ENCODE measurements at places on chromosomes 16 and 17.

DNA sequence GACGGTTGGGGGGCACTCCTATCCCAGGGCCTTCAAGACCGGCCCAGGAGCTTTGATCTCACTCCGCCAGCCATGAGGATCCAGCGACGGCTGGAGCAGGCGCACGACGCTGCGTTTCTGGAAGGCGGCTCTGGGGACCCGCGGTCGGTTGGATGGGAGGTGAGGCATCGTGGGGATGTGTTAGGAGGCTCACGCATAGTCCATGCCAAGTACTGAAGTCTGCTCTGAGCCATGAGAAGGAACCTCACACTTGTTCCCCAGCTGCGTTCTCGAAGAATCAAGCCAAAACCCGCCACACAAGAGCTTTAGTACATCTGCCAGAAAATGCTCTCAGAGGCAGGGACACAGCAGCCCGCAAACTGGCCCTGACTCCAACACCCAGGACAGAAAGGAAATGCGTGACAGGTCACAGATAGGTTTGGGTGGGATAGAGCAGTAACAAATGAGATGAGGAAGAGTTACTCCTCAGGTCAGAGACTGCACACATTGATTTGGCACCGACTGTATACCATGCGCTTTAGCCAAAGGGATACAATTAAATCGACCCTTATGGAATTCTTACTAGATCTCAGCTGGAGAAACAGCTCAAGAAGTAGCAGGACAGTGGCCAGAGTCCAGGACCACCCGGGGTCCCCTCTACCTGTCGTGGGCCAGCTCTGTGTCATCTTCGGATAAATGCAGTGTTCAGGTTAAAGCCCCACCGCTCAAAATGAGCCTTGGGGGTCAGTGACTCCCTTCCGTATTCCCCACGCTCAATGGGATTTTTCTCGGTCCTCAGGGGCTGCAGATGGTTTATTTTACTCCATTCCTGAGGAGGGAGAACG lies 6.7 kb upstream of the GSG1L start:
- H3K4me1 ChIP-seq = no peaks in the 10 kb centered on the region
- no peaks in the 10 kb centered on the region for H3K36me3 ChIP-seq
- no peak overlapping the region for H3K4me3 ChIP-seq
- peaks cover 13% of the 10 kb centered on the region for H3K27me3 ChIP-seq
- H3K27ac ChIP-seq = no peak overlapping the region

GRCh38 chr17:73797594-73798110 lies 153.4 kb upstream of the SDK2 start:
- no peaks in the 10 kb centered on the region for H3K4me1 ChIP-seq
- H3K27me3 ChIP-seq = no peaks in the 10 kb centered on the region
- H3K36me3 ChIP-seq = no peaks in the 10 kb centered on the region

DNA sequence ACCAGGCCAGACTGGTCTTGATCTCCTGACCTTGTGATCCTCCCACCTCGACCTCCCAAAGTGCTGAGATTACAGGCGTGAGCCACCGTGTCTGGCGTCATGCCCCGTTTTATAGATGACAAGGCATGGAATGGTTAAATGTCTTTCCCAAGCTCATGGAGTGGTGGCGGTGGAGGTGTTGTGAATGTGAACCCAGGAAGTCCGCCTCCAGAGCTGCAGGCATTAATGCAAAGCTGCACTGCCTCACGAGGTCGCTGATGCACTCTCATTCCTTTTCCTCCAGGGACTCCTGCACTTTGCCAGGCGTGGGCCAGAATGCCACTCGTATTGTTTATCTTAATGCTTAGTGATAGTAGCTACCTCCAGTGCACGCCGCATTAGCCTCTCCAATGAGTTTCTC lies 149.6 kb downstream of the WWOX start:
- no peak overlapping the region for H3K4me3 ChIP-seq
- H3K4me1 ChIP-seq = peaks cover 8% of the 10 kb centered on the region
- DNase-seq = no peak
- H3K36me3 ChIP-seq = no peaks in the 10 kb centered on the region
- H3K27ac ChIP-seq = no peak overlapping the region

DNA sequence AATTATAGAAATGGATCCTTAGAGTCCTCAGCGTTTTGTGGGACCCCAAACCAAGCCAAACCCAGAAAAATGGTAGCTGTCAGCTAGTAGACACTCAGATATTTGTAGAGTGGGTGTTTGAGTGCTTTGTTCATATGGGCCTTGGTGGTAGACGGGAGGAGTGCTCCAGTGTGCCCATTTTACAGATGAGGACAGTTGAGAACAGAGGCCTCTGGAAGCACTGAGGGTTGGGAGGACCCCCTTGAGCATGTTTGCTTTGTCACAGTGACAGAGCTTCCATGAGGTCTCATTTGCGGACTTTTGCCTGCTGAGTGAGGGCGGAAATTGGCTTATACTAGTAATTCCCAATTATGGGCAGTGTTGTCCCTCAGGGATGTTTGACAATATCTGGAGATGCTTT lies 111.7 kb downstream of the ABCC6 start:
- H3K4me3 ChIP-seq = no peak overlapping the region
- DNase-seq = no peak
- H3K36me3 ChIP-seq = peaks cover 92% of the 10 kb centered on the region
- H3K27me3 ChIP-seq = no peaks in the 10 kb centered on the region

DNA sequence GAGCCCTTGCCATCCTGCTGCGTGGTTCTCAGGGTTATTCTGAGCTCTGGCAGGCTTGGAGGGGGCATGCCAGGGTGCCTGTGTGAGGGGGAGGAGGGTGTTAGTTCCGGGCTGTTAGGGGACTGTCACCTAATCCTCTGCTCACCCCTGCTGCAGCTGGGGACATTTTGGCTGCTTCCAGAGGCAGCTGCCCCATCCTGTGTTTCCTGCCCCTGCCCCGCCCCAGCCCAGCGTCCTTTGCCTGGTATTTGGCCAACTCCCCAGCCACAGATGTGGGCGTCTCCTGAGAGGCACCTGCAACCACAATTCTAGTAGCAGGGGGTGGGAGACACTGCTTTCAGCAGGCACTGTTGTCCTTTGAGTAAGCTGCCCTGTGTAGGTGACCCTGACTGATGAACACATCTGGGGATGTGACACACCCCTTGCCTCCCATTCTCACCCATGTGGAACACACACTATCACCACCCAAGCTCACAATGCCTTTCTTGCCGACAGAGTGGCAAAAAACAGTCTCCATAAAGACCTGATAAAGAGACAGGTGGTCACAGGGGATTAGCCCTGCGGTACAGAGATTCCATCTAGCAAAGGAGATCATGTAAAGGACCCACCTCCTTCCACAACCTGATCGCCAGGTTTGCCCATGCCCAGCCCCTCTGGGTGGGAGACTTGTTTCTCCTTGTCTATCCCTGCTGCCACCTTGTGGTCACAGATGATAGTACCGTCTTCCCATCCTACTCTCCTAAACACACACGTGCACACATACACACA lies at the start of gene CHRNE:
CHRNE (minus strand) TSS at position 48 of the 768 bp plus-strand sequence; CDS start at position 13, 35 bp downstream.
- no peaks in the 10 kb centered on the region for H3K36me3 ChIP-seq

DNA sequence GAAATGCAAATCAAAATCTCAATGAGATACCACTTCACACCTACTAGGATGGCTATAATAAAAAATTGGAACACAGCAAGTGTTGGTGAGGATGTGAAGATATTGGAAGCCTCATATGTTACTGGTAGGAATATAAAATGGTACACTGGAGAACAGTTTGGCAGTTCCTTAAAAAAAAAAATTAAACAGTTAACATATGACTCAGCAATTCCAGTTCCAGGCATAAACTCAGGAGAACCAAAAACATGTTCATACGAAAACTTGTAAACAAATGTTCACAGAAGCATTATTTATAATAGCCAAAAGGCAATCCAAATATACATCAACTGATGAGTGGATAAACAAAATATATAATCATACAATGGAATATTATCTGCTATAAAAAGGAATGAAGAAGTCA lies 28.2 kb downstream of the ZNF652 start:
- no peak overlapping the region for H3K27ac ChIP-seq
- H3K4me1 ChIP-seq = no peaks in the 10 kb centered on the region
- no peaks in the 10 kb centered on the region for H3K36me3 ChIP-seq
- DNase-seq = peak; percentile 57
- H3K27me3 ChIP-seq = no peaks in the 10 kb centered on the region
- H3K4me3 ChIP-seq = no peak overlapping the region
